ENCODE measurements at places on chromosomes 6 and 20. TPM values are rescaled to one million over a fixed set of nuclear protein-coding genes. Genes with fewer than 3 reads are reported as not detected.

BPIFB2 gene
- total RNA-seq = not detected

PDYN gene
- total RNA-seq = not detected

DNA sequence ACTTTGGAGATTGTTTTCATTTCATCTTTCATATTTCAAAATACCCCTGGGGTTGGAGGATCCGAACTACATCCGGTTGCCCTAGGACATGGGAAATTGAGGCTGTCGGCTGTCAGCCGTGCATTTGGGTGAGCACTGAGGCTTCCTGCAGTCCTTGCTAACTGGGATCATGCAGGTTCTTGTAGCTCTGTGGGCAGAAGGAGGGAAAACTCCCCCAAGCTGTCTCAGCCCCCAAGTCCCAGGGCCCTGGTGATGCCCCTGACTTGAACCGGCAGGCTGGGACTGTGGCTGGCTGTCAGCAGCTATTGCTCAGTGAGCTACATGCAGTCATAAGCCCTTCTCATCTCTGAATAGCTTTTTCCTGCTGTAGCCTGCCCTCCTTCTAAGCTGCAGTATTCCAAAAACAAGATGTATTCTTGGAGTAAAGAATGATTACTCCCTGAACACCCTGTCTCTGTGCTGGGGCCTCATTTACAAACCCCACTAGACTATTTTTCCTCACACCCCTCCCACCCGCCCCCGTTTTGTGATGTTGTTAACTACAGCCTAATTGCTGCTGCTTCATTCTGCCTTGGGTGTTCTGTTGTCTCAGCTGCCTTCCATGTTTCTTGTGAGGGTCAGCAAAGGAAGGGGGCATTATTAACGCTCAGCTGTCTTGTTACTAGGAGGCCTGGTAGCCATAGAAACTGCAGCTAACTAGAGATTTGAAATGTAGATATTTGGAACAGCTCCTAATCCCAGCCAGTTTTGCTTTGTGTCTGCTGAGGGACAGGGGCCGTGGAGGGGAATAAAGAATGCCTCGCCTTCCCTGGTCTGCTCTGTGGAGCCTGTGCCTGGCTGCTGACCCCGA is 18.1 kb downstream of the MTRES1 start:
- DNase-seq = no peak

- no peak for DNase-seq
These were observed 658.0 kb upstream of the NOX3 start for GRCh38 chr6:156113631-156114030.

BPI gene
- total RNA-seq = not detected

DNA sequence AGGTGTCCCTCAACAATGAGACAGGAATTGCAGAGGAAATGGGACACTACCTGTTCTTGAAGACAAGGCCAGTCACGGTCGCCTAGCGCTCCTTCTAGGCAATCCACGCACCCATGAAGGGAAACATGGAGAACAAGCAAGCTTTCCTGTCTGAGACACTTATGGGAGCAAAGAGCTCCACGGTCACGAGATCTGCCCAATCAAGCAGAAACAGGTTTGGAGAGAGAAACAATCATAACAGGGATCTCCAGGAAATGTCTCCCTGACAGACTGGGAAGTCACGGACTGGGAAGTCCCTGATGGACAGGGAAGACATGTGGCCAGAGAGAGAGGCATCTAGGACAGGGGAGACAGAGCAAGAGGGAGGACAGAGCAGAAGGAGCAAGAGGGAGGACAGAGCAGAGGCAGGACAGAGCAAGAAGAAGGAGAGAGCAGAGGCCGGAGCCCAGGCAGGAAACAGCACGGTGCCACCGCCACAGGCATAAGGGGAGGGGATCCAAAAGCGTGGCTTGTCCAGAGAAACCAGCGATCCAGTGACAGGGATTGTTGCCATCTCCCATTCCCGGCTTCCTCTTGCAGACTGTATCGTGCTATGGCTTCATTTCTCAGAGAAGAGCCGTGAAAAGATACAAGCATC is 167.8 kb upstream of the ZNF337 start:
- DNase-seq = no peak

DNA sequence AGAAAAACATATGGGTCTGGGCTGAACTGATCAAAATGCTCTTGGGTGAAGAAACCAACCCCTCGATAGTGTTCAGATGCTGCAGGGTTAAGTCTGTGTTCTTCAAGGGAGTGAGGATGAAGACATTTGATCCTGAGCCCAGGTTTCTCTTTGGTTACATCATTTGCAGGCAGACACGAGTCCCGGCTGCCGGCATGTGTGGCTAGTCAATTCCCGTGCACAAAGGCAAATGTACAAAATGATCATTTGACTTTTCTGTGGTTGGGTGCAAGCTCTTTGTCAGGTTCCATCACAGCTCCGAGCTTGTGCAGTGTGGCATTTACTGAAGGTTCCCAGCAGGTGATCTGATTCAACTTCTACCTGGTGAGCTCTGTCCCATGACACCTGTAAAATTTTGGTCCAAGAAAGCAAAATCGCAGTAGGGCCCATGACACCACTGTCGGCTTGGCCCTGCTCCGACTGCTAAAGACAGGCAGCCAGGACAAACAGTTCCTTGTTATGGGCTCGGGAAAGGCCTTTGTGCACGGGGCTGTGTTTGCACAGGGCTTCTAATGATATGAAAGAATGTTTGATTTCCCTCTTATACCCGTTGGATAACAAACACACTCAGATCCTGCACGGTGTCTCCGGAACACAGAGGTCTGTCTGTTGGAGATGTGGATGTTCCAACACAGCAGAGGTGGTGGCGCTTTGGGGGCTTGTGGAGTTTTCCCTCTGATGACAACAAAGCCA is 46.9 kb downstream of the GJA10 start:
- no peak for DNase-seq

GRCh38 chr20:48839154-48839917 is 11.5 kb upstream of the PREX1 start:
- no peak for DNase-seq

DNA sequence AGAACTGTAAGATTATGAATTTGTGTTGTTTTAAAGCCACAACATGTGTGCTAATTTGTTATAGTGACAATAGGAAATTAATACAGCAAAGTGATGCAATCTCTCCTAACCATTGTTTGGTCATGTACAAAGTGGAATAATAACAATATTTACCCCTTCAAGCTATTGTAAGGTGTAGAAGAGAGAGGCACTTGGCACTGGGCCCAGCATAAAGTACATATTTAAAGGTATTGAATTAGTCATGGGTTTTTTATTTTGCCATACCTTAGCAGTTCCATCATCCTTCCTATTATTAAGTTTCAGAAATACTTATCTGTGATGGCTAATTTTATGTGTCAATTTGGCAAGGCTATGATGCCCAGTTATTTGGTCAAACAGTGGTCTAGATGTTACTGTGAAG is 322.4 kb upstream of the TSHZ2 start:
- DNase-seq = no peak

HLA-DQA1 gene
- total RNA-seq = 6.3 TPM

DNA sequence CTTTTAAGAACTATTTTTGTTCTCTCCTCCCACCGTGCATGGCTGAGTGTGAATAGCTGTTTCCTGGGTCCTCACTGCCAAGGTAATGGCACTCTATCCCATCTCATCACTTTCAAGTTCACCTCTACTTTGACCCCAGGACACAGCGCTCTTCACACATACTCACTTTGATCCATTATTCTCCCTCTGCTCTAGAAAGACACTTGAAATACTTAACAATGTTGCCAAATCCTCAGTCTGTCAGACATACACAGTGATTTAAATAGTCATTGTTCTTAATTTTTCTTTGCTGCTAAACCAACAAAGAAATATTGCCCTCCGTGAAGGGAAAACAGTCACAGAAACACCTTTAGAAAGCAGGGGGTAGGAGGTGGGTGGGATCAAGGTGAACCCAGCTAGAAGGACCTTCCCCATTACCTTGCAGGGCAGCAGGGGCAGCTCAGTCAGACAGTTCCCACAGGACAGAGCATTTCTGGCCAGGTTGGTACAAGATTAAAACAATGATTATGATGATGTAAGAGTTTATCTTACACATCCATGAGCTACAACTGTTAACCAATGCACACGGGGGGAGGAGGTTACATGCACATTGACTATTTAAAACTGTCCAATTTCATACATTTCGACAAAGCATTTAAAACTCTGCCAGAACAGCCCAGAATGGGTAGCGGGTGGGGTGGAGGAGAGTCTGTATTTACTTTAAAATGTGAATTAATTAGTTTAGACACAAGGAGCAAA is 2.4 kb downstream of the SLC22A23 start:
- no peak for DNase-seq

SRC gene
- total RNA-seq = 3.5 TPM

DNA sequence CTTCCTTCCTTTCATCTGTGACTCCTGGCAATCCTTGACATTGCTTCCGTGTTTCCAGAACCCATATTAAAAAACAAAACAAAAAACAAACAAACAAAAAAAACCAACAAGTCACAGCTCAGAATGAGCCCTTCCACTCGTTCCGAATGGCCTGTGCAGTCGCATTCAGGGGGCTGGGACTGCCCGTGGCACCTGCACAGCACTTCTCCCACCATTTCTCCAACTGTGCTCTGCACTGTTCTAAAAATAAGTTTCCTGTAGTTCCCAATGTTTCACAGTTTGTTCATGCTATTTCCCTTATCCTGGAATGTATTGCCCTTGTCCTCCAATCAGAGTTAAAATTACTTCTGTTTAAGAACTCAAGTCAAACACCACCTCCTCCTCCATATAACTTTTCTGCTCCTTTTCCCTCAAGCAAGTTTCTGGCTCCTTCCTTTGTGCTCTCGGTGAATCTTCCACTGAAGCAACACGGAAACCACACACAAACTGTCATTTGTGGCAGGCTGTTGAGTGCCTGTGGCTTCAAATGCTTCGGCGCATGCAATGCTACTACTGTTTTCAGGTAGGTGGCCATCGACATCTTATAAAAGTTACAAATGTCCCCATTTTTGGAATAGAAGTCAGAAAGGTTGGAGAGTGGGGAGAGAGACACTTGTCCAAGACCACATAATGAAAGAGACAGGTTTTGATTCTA is 57.7 kb downstream of the PDE10A start:
- no peak for DNase-seq

INSM1 gene
- total RNA-seq = 31.5 TPM

DNA sequence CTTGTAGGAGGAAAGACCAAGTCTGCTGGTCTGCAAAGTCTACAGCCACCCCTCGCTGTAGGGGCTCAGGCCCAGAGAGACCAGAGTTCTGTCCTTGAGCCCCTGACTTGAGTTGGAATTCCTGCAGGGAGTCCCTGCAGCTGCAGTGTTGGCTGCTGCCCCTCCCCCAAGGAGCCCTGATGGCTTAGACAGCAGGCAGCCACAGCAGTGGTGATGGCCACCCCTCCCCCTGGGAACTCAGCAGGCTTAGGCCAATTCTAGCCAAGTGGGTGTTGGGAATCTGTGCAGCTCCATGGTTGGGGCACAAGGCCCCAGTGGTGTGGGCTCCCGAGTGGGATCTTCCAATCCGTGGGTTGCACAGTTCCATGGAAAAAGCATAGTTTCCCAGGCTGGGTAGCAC is 345.4 kb downstream of the CD109 start:
- DNase-seq = no peak

PIGU gene
- 24.9 TPM for total RNA-seq

DNA sequence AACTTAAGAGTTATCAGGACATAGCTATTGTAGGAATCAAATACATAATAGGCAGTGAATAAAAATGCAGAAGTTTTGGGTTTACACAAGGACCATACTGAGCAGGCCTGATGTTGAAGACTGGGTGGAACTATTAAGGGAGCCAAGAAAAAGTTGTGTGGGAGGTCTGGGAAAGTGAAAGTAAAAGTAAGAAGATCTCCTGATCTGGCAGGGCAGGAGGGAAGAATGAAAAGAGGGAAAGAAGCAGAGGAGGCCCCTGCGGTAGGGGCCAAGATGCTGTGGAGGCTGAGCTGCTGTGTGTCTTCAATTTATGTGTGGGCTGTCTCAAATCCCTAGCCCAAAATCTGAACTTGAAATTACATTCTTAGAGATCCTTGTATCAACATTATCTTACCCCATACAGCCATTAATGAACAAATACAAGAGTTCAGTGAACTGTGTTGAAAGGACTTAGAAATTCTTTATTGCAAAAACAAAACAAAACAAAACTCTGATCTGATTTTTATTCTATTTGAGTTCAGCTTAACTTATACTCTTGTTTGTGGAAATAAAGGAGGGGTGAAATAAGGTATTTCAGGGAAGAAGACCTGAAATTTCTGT is 1183.8 kb downstream of the HACE1 start:
- no peak for DNase-seq

PTK7 gene
- total RNA-seq = 3.7 TPM

DNA sequence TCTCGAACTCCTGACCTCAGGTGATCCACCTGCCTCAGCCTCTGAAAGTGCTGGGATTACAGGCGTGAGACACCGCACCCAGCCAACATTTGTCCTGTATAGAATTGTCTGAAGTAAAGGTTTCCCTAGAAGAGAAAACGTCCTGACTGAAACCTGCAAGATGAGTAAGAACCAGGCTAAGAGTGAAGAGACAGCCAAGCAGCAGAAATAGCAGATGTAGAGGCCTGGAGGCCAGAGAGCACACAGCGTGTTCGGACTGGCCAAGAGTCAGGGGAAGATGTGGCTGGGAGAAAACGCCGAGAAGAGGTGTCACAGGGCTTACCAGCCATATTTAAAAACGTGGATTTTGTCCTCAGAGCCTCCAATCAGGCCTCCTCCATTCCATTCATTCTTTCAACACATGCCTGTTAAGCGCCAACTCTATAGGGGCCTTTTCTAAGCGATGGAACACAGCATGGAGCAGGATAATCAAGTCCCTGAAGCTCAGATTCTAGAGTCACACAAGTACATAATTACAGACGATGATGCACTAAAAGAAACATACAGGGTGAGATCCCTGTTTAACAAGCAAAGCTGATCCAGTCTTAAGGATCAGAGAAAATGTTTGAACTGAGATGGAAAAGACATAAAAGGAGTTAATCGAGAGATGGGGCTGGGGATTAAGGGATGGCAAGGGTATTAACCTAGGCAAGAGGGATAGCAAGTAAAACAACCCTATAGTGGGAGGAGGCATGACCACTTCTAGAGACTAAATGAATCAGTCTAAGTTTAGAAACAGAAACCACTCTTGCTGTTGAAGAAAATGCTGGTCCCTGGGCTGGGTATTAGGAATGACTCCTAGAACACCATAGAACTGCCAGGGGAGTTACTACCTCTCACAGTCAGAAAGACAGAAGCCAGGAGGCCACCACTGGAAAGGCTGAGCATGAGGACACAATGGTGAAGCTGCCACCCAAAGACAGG is 4.8 kb downstream of the ZCCHC3 start:
- DNase-seq = no peak

- DNase-seq = no peak
These were observed 14.3 kb upstream of the TAGAP start for GRCh38 chr6:159059141-159059540.

GRM1 gene
- total RNA-seq = not detected

Data from activated T-helper 2 cell treated with anti-CD3 and anti-CD28 coated beads, Interferon-gamma antibody, Interleukin-2, Interleukin-4, amounts not matched to agents 10 μg/mL and 5 μg/mL and 100 μg/mL, durations not matched to agents 14 hours and 24 hours and 36 hours (primary cell).